ENCODE measurements at places on chromosomes 2 and 18.

GRCh38 chr2:176285321-176285720, 16.1 kb downstream of the MTX2 start:
- DNase-seq, result no peak

- DNase-seq, result no peak
Observed at GRCh38 chr2:167181134-167181533, 292.9 kb downstream of the XIRP2 start.

DNA sequence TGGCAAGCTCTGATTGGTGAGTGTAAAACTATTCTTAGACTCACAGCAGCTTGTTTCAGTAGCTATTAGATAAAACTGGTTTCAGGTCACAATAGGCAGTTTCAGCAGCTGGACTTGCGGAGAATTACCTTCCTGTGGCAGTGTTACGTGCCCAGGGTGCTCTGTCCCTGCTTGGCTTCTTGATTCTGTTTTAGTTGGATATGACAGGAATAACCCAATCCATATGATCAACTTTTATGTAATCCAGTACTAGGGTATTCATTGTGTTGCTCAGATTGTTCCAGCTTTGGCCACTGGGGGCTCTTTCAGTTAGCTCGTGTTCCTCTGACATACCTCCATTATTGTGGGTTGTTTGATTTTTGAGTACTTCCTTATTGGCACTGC, 43.1 kb downstream of the INPP4A start:
- DNase-seq, result no peak

GRCh38 chr2:239266779-239267287, 134.0 kb downstream of the HDAC4 start:
- no peak for DNase-seq

DNA sequence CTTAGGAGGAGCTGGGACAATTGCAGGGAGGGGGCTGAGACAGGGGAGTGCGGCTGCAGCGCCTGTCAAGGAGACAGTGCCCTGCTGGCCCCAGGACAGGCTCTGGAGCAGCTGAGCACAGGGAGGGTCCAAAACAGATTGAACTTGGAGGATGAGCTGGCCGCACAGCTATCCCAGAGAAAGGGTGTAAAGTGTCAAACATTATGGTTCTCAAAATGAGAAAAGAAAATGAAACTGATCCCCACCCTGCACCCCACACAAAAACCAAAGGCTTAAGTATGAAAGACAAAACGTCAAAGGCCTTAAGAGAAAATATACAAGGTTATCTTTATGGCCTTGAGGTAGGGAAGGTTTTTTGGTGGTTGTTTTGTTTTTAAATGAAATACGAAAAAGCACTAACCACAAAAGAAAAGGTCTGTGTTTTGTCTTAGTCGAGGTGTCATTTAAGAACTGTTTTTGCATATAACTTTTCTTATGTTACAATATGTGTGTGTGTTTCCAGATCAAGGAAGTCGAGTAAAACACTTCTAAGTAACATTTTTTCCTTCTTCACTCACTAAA, 111.8 kb downstream of the HDAC4 start:
- DNase-seq, result no peak

DNA sequence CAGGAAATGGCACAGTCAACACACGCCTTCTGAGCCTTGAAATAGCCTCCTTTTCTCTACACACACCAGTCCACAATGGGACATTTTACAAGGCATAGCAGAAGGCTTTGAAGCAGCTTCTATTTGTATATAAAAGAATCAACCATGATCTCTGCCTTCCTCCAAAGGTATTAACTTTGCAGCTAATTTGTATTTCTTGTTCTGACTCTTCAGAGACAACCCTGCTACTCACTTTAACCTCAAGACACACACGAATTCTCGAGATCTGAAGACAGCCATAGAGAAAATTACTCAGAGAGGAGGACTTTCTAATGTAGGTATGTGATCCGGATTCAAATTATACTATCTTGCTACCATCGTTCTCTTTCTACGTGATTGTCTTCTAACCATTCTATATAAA, 104.6 kb downstream of the VIT start:
- no peak for DNase-seq

DNA sequence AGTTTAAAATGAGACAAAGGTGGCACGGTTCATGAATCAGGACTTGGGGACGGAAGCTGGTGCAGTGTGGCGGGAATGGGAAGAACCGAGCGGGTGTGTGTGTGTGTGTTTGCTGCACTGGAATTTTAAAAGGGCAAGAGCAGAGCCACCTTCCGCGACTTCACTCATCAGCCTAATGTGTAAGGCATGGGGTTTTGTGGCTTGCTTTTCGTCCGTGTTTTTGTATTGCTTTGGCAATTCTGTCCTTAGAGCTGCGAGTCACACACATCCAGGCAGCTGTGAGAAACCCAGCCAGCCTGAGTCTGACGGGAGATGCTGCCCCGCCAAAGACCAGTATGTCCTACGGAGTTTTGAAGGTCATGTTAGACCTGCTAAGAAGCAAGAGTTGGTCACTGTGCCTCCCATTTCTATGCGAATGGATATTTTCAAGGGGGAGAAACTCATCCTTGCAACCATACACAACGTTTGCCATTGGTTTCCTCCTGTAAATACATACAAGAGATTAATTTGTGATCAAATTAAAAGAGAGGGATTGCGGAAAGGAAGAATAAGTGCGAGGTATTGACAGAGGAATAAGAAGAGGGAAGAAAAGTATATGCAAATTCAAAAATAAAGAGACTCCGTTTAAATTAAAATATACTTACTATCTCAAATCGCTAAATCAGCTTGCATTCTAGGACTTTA, 665 bp upstream of the CACNB4 start:
- no peak for DNase-seq

- DNase-seq, result no peak
Observed at GRCh38 chr2:181239201-181239799, 217.9 kb upstream of the ITGA4 start.

DNA sequence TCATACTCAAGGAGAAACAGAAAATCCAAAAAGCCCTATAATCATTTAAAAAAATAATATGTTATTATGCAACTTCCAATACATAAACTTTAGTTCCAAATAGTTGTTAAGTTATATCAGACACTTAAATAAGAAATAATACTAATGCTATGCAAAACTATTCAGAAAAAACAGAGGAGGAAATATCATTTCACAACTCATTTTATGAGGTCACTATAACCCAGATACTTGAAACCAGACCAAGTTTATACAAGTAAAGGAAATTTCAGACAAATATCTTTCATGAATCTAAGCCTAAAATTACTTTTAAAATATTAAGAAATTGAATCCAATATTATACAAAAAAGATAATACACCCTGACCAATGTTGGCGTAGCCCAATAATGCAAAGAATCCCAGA, 260.8 kb downstream of the CD226 start:
- DNase-seq, result no peak

- DNase-seq, result no peak
Observed at GRCh38 chr2:30368258-30368657, 78.8 kb upstream of the LCLAT1 start.

DNA sequence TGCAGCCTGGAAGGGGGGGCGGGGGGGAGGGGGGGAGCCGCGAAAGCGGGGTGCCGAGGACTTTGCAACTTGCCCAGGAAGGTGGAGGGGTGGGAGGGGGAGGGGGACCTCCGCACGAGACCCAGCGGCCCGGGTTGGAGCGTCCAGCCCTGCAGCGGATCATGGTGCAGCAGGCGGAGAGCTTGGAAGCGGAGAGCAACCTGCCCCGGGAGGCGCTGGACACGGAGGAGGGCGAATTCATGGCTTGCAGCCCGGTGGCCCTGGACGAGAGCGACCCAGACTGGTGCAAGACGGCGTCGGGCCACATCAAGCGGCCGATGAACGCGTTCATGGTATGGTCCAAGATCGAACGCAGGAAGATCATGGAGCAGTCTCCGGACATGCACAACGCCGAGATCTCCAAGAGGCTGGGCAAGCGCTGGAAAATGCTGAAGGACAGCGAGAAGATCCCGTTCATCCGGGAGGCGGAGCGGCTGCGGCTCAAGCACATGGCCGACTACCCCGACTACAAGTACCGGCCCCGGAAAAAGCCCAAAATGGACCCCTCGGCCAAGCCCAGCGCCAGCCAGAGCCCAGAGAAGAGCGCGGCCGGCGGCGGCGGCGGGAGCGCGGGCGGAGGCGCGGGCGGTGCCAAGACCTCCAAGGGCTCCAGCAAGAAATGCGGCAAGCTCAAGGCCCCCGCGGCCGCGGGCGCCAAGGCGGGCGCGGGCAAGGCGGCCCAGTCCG, 540 bp downstream of the SOX11 start:
- DNase-seq, result peak; percentile 72

- DNase-seq, result no peak
Observed at GRCh38 chr2:240893363-240893844, 2.6 kb downstream of the MAB21L4 start.

DNA sequence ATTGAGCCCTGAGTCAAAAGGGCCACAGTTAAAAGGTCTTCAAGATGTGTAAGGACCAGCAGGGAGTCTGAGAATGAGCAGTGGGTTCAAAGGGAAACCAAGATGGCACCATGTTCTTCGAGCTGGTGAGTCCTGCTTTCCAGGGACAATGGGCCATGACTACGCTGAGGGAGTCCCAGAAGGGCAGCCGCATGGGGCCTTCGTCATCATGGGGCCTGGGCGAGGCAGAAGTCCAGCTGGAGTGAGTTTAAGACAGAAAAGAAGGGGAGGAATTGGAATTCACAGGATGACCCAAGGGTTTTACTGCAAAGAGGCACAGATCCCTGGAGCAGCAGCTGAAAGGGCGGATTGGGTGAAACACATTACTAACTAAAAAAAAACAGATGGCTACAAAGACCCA, 340.8 kb upstream of the MYT1L start:
- no peak for DNase-seq

GRCh38 chr2:172777431-172777830, 41.8 kb downstream of the RAPGEF4 start:
- no peak for DNase-seq

DNA sequence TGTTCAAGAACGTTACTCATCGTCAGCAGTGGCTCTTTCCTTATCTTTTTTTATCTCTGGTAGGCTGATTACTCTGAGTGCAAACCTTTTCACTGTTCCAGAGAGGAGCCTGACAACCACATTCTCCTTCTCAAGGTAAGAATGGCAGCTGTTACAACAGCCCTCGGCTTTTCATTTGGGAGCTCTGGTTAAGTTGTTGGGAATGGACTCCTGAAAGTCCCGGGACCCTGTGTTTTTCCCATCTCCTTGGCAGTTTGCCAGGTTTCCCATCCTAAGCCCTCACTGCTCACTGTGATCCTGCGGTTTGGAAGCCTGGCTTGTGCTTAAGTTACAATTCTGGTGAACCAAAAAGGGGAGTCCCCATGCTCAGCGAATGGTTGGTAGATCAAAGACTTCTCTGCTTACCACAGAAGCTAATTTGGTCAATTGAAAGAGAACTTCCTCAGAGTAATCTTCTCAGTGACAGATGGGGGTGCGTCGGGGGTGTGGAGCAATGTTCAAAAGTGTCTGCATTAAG, 122.3 kb downstream of the LYPD6B start:
- DNase-seq, result no peak

GRCh38 chr2:110805894-110806452, 73.6 kb downstream of the ACOXL start:
- DNase-seq, result no peak

DNA sequence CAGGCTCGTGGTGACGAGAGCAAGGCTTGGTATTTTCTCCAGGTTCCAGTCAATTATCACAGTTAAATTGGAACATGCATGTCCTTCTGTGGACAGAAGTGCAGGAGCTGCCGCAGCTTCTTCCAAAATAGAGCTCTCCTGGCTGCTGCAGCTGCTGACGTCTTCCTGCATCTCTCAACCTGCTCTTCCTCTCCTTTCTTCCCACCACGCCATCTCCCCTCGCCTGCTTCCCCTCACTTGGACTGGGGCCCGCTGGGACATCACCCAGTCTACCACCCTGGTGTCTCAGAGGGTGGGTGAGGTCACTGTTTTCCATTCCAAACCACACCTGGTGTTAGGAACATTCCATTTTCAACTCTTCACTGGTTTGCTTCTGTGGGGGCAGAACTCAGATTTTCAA, 41.4 kb downstream of the SPP2 start:
- DNase-seq, result no peak

GRCh38 chr2:199452260-199452990, 5.3 kb downstream of the SATB2 start:
- DNase-seq, result no peak

- no peak for DNase-seq
Observed at GRCh38 chr2:203569677-203570316, 34.7 kb upstream of the RAPH1 start.

- DNase-seq, result no peak
Observed at GRCh38 chr2:127471286-127471988, 53.2 kb downstream of the PROC start.

- DNase-seq, result no peak
Observed at GRCh38 chr2:217095511-217096205, 235.8 kb upstream of the TNP1 start.

GRCh38 chr2:182444170-182444569, 17.3 kb upstream of the PDE1A start:
- DNase-seq, result no peak

DNA sequence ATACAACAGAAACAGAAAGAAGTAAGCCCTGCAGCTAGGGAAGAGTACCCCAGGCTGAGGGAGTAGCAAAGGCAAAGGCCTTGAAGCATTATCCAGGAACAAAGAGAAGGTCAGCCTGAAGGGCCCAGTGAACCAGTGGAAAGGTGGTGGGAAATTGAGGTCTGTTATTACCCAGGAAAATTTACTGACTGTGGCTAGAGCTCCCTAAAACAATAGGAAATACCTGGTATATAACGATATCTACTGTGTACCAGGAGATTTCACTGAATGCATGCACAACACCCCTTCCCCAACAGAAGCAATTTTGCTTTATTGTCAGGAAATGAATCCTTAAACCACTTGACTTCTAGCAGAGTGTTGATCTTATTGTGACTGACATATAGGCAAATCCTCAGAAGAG, 365.3 kb downstream of the ERBB4 start:
- no peak for DNase-seq

DNA sequence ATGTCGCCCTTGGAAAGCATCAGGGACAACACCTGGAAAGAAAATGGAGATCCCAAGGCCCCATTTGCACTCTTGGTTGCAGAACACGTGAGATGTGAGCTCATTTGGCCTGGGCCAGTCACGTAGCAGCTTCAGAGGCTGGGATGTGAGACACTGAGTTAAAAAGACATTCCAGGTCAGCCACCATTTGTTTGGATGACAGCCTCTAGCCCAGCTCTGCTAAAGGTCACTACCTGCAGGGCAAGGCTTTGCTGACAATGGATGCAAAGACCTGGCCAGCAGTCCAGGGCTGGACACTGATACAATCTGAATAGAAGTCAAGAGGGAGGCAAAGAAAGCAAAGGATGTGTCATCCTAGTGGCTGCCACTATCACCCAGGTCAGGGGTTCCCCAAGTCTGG, 83.9 kb upstream of the LRPPRC start:
- no peak for DNase-seq

- DNase-seq, result no peak
Observed at GRCh38 chr2:226813148-226813701, 13.6 kb upstream of the IRS1 start.

- no peak for DNase-seq
Observed at GRCh38 chr2:127525691-127526131, 578 bp downstream of the IWS1 start.

GRCh38 chr18:73895701-73896100, 251.9 kb downstream of the FBXO15 start:
- DNase-seq, result no peak

- no peak for DNase-seq
Observed at GRCh38 chr2:40363231-40363630, 88.7 kb downstream of the SLC8A1 start.

GRCh38 chr18:33513027-33513426, 65.0 kb upstream of the ASXL3 start:
- no peak for DNase-seq

- no peak for DNase-seq
Observed at GRCh38 chr2:217740178-217740577, 262.6 kb downstream of the TNS1 start.

- no peak for DNase-seq
Observed at GRCh38 chr2:107801498-107801897, 25.2 kb upstream of the RGPD4 start.

- no peak for DNase-seq
Observed at GRCh38 chr2:171509945-171510731, 12.1 kb upstream of the CYBRD1 start.
